Stimulated activated effector memory CD8-positive, alpha-beta T cell treated with anti-CD3 and anti-CD28 coated beads, Interleukin-12 subunit alpha, Interleukin-12 subunit beta, amount 100 ng/mL, for 72 hours (primary cell): ENCODE measurements at places on chromosomes 7 and 10.

- no peak for DNase-seq
Observed at GRCh38 chr7:122528879-122529481, 169.9 kb downstream of the RNF133 start.

GRCh38 chr7:13990984-13991790, 1.7 kb upstream of the ETV1 start:
- peak; percentile 62 for DNase-seq

DNA sequence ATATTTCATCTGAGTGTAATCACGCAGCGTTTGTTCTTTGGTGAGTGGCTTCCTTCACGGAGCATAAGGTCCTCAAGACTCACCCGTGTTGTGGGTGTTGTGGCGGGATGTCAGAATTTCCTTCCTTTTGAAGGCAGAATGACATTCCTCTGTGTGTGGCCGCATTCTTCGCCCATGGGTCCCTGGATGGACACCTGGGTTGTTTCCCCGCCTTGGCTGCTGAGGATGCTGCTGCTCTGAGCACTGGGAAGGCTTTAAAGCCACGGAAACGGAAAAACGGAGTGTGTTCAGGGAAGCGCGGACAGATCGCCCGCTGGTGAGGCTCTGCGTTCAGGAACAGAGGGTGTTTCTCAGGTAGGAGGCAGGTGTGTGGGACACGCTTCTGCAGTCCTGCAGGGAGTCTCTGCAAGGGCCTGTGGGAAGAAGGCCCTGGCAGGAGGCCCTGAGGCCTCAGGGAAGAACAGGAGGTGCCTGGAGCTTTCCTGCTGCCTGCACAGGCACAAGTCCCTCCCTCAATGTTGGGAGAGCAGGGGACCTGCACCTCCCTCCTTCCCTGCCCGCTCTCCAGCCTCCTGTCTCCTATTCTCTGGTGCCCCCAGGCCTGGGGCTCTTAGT, 35.7 kb upstream of the SHH start:
- no peak for DNase-seq

DNA sequence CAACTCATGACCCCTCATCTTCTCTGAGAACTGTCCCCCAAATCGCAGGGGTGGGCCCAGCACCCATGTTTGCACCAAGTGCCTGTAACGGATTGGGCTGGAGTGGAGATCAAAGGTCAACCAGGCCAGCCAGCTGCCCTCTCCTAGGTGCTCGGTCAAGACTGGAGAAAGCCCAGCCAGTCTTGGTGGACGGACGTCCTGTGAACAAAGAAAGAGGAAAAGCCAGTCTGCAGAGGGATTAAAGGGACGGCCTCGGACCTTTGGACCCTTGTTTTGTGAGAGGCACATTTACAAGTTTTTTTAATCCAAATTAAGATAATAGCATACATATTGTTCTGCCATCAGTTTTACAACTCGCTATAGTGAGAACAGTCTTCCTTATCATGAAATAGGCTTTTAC, 31.7 kb upstream of the GALNTL5 start:
- no peak for DNase-seq

DNA sequence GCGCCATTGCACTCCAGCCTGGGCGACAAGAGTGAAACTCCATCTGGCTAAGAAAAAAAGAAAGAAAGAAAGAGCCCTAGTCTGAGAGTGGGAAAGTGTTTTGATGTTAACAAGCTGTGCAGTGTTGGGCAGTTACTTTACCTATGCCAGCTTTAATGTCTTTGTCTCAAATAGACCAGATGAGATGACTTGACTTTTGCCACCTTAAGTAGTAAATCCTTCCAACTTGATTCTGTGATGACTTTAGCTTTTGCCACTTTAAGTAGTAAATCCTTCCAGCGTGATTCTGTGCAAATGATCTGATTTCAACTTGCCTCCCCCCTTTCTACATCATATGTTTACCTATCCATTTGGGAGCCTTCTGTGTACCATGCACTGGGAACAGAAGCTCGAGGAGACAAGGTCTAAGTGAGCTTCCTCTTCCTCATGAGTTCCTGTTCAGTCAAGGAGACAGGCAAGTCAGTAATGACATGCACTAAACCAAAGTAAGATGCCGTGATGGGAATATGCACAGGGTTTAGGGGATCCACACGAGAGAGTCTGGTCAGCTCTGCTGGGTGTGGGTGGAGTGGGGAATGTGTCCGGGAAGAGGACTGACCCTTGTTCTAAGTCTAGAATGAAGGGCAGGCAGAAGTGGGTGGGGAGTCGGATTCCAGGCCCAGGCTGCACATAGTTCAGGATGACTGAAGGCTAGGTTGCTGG, 17.2 kb downstream of the INPP5F start:
- no peak for DNase-seq

DNA sequence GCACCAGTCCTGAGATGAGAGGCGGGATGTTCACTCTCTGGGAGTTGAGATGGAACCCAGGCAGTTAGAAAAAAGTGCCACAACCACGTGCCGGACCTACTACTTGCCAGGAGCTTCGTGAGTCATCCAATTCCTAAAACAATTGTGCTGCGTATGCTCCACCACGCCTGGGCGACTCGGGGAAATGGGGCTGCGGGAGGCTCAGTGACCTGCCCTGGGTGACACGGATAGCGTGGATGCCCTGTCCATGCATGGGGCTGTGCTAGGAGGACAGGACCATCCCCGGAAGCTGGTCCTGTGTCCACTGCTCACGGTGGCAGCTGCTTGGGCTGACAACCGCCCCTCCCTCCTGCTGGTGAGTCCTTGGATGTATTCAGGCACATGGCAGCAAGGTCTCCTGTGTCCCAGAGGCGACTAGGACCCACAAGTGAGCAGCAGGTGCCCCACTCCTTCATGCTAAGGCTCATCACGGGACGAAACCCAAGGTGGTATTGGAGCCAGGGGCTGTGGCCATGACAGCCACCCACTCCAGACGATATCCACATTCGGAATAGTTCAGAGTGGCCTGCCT, 90.4 kb downstream of the BMS1 start:
- no peak for DNase-seq
